Fibroblast of skin of right biceps (primary cell): ENCODE measurements at places on chromosomes 2 and 18.

DNA sequence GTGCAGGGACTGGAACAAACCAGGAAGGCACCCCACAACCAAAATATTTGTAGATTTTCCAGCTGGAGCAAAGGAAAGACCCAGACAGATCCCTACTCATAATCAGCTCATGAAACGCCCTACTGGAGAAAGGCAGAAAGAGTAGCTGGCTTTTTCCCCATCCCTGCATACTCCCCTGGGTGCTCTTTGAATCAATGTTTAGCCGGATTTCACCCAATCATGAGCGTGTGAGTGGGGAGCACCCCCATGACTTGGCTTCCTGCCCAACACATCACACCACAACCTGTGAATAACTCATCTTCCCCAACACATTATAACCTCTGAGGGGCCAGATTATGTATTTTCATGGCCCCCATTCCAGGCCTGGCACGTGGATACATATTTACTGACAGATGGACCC is 35.1 kb upstream of the SLC14A1 start:
- DNase-seq: peak; percentile 59

- peak; percentile 28 for DNase-seq
These were observed 163.8 kb downstream of the RBM43 start for GRCh38 chr2:151097895-151098294.

- peak; percentile 55 for DNase-seq
These were observed 148.9 kb downstream of the ZEB2 start for GRCh38 chr2:144370937-144371584.

DNA sequence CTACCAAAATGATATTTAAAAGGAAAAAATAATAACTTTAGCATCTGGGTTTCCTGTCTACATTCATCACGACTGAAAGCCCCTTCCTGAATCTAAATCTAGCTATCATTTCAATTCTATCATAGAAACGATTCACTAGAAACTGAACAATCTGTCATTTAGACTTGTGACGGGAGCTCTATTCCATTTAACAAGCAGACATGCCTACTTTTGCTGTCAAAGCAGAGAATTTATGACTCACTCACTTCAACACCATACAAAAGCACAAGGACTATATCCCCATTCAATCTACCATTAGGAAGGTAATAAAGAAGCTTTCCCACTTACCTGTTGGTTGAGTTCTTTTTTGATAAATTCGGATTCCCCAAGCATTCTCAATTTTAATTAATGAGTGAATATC is 1072.3 kb downstream of the LRP1B start:
- DNase-seq: no peak

GRCh38 chr2:219025637-219026585 is 15.4 kb downstream of the CFAP65 start:
- DNase-seq: no peak

DNA sequence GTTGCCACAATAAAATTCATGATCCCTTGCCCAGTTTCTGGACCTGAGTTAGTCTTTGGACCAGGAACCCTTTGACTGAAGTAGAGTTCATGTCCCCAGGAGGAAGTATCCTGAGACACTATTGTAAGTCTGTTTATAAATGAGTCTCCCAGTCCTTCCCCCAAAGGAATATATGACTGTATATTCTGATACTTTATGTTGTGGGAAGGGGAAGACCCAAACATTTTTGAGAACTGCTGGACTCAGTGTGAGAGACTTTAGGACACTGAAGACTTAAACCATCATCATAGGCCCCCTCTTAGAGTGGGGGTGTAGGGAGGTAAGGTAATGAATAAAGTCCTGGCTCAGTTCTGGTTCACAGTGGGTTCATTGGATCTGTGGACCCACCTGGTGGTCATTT is 28.6 kb upstream of the CXCR4 start:
- DNase-seq: no peak
